LNCaP clone FGC (cell line): ENCODE measurements at places on chromosomes 3 and 15.

DNA sequence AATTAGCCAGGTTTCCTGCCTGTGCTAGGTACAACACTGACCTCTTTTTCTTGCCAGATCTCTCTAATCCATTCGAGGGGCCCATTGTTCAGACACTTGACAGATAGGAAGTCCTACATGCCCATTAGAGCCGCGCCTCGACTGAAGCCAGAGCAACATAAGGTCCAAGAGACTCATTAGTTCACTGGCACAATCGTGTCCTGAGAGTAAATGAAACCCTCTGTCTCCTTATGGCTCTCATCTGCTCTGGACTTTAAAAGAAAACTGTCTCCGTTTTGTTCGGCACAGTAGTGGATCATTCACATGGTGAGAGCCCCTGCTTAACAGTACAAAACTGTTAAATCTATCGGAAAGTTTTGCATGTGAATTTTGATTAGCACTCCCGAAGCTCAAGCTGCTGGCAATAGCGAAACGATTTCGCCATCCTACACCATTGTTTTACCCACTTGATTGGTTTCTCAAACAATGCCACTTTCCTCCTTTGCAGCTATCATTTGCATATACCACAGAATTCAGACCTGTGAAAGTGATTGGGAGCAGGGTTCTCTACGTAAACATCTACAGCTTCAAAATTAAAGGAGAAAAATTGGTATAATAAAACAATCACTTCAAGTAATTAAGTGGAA lies 19.0 kb upstream of the C15orf61 start:
- no peak for DNase-seq

DNA sequence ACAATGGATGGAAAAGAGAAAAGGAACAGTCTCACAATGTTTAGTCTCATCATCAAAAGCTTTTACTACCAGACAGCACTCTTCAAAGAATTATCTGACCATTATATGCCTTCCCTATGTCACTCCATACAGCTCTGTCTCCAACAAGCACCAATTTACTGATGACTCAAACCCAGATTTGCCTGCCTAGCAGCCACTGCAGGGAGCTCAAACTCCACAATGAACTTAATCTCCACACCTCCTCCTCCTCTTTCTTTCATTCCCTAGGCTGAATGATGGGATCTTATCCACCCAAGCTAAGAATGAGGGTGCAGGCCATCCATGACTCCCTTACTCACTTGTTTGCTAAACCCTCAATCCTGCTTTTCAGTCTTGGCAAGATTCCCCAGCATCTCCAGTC lies 45.5 kb downstream of the NBEAL2 start:
- no peak for DNase-seq

- DNase-seq = no peak
Observed at GRCh38 chr15:56411122-56411749, 46.0 kb downstream of the TEX9 start.

DNA sequence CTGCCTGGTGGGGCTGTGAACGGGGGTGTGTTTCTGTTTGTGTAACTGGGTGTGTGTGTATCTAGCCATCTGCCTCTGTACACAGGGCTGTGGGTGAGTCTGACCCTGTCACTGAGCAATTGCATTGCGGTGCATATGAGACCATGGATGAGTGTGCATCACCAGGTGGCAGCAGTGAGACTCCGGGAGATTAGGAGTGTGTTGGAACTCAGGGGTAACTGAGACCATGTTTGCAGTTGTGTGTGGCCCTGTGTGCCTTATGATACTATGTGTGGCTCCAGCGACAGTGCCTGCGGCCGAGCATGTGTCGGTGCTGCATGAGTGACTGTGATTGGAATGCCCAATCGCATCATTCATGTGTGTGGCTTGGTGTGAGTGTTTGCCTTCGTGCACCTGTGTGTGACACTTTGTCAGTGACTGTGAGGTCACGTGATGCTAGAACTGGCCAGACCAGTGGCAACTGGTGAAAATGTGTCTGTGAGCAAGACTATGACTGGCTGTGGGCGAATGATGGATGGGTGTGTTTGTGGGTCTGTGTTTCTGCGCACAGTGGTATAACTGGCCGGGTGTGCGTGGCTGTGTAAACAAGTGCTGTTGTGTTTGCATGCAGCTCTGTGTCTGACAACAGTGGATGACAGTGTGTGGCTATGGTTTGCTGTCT lies 14.0 kb downstream of the VILL start:
- no peak for DNase-seq

DNA sequence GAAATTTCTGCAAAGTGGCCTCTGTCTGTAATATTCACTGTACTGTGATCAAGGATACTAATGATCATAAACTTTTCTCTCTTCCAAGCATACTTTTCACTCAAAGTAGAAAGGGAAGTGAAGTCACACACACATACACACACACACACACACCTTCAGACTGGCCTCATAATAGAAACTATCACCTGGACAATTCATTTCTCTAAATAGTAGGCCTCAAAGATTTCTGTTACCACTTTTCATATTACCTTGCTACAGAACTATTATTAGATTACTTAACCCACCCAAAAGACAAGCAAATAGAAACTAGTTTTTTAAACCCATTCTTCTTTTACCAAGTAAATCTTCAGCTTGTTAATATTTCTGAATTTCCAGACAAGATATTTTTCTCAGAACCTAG lies 12.2 kb downstream of the CPB1 start:
- no peak for DNase-seq

DNA sequence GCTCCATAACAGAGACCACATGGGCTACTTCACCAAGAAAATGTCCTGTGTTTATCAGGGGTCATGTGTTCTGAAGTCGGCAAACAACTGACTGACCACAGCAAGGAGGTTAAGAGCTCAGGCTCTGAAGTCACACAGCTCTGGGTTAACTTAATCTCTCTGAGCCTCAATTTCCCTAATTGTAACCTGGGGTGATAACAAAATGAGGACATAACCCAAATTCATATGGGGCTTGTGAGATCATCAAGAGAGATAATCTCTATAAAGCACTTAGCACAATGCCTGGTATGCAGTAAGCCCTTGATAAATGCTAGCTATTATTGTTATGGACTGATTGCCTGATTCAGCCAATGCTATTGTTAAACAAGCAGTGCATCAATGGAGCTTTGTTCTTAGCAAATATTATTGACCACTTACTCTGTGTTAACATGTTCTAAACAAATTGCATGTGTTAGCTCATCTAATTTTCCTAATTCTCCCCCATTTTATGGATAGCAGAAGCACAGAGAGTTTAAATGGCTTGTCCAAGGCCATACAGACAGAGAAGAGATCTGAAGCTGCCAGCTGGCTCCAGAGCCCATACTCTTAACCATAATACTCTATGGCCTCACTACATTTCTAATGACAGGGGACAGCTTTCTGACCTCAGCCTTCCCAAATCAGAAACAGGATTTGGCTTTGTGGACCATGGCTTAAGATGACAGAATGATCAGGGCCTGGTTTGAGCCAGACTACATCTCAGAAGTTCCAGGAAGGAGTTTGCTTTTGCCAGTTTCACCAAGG lies 78.3 kb downstream of the SHQ1 start:
- no peak for DNase-seq

GRCh38 chr15:67132276-67132675 lies 66.9 kb downstream of the SMAD3 start:
- DNase-seq = no peak

- DNase-seq = no peak
Observed at GRCh38 chr3:55654123-55654760, 167.1 kb upstream of the WNT5A start.

DNA sequence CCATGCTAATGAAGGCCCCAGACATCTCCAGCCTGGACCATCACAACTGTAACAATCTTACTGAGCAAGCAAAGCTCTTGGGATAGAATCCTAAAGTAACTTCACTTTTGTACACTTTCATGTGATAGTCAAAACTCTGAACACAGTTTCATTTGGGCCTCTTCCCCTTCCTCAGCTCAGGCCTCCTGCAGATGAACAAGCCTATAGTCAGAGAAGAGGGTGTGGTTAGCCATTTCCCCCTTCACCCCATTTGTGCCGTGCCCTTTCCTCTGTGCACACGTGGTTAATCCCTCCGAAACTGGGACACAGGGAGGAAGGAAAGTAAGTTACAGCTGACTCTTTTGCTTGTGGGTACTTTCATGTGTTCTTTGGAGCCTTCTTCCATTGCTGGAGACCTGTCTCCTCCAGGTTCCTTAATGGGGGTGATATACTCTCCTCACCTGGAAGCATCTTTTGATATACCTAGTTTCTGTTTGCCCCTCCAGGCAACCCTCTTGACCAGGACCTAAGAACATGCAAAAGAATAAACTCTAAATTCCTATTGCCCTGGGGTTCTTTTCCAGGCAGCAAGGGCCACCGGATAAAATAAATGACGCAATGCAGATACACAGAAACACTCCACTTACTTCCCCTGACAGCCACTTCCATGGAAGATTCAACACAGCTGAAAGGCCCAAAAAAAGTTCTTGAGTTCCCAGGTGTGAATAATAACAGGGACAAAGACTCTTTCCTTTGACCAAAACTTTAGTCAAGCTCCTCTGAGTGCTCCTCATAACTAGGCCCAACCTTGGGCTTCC lies 29.6 kb upstream of the CSTA start:
- no peak for DNase-seq

DNA sequence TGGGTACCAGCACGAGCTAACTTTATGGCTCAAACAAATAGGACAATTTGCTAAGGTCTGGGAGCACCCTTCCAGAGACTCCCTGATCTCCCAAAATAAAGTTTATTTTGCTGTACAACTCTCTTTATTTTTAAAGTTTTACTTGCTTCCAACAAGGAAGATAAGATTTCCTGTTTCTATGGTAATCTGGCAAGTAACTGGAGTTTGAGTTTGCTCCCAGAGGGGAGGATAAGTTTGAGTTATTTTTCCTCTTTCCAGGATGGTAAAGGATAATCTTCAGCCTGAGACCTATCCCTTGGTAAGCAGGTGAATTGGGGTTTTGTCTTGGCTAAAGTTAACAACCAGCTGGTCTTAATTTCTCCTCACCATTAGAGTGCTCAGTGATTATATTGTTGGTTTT lies 1019.4 kb upstream of the ALCAM start:
- no peak for DNase-seq

GRCh38 chr3:184339001-184339400 lies 1.6 kb downstream of the FAM131A start:
- no peak for DNase-seq

GRCh38 chr15:52857937-52858781 lies 68.0 kb upstream of the ONECUT1 start:
- no peak for DNase-seq

DNA sequence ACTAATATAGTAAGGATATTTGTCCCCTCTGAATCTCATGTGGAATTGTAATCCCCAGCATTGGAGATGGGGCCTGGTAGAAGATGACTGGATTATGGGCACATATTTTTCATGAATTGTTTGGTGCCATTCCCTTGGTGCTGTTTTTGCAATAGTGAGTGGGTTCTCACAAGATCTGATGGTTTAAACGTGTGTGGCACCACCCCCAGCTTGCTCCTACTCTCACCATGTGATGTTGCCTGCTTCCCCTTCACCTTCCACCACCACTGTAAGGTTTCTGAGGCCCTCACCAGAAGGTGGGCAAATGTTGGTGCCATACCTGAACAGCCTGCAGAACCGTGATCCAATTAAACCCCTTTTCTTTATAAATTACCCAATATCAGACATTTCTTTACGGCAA lies 28.1 kb upstream of the SERPINI2 start:
- no peak for DNase-seq

GRCh38 chr3:136994772-136995516 lies 37.2 kb downstream of the IL20RB start:
- peak; percentile 63 for DNase-seq

DNA sequence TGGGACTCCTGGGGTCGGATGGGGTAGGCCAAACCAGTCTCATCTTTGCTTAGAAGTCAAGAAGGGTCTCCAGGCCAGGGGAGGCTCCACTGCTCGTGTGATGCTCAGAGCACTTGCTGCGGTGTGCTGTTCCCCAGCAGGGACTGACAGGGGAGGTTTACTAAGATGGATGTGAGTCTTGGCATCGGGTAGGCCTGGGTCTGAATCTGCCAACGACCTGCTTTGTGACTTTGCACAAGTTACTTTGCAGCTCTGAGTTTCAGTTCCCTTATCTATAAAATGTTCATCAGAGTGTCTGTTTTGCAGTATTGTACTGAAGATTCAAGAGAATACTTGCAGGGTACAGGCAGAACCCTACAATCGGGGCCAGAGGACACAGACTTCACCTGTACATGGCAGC lies 17.3 kb upstream of the CDCP1 start:
- no peak for DNase-seq

DNA sequence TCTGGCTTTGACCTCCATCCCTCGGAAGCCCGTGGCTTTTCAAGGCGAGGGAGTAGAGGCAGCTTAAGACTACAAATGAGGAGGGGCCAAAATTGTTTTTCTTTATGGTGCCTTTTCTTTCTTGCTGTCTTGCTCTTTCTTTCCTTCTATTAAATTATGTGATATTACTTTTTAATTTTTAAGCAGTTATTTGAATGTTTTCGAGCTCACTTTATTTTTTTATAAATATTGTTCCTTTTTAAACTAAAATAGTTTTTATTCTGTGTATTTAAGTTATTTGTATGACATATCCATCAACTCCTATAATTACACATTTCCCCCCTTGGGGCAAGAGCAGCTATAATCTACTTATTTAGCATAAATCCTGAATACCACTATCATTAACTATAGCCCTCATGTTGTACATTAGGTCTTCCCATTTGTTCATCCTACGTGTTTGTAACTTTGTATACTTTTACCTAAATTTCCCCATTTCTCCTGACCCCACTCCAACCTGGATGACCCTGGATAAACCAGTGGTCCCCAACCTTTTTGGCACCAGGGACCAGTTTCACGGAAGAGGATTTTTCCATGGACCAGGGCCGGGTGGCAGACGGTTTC lies 622 bp upstream of the PLSCR1 start:
- no peak for DNase-seq

DNA sequence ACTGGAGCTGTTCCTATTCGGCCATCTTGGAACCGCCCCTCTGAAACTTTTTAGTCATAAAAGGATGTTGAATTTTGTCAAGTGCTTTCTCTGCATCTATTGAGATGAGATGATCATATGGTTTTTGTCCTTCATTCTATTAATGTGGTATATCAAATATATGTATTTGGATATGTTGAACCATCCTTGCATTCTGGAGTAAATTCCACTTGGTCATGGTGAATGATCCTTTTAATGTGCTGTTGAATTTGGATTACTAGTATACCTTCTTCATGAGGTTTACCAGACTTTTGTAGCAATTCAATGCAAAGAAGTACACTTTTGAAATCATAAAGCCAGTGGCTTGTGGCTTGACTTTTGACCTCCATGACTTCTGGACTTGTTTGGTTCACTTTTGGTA lies 33.4 kb upstream of the XRN1 start:
- no peak for DNase-seq

- DNase-seq = no peak
Observed at GRCh38 chr3:38003817-38004414, 13.3 kb downstream of the VILL start.

DNA sequence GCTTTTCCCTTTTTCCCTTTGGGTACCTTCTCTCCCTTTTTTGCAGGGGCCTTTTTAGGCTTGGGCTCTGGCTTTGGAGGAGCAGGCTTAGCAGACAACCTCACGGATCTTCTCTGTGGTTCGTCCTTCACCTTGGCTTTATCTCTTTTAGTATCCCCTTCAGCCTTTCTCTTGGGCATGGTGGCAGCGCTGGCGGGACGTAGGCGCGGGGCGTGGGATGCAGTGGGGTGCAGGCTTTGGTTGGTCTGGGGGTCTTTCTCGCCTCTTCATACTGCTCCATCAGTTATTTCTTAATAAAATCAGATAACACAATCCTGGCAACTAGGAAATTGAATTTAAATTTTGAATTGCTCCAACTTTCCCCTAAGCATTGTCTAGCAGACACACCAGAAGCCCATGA lies 11.3 kb upstream of the ATP1B3 start:
- DNase-seq = no peak

- no peak for DNase-seq
Observed at GRCh38 chr3:69490235-69490634, 104.3 kb upstream of the FRMD4B start.

- no peak for DNase-seq
Observed at GRCh38 chr15:78178064-78178463, 28.9 kb downstream of the IDH3A start.
